ENCODE measurements at places on chromosomes 1 and 21.

- DNase-seq, result no peak
Measured at GRCh38 chr1:60924964-60925798, 157.2 kb upstream of the NFIA start.

GRCh38 chr21:42537106-42537742 lies 23.6 kb downstream of the SLC37A1 start:
- DNase-seq, result no peak

GRCh38 chr1:234780531-234781162 lies 170.7 kb upstream of the IRF2BP2 start:
- no peak for DNase-seq

DNA sequence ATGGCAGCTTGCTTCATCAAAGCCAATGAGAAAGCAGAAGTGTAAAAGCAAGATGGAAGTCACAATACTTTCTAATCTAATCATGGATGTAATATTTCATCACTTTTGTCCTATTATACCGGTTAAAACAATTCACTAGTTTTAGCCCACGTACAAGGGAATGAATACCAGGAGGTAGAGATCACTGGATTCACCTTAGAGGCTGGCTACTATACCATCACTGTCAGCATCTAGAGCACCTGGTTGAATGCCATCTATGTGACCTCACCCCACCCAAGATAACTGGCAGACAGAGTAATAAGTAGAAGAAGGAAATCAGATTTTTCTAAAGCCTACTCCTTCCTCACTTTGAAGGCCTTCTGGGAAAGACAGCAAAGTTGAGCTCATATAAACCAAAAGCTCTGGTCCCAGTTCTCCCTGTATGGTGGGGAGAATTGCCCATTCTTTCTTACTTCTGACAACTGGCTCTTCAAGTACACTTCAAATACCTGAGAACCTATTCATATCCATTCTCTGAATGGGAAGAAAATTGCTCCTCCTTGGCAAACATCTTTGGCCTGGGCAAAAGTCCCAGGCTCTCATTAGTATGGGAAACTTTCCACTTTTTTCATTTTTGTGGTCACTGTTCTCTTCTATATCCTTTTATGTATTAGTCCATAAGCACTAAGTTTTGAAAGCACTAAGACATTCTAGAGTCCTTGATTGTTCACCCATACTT lies 24.8 kb downstream of the HSD3B1 start:
- DNase-seq, result no peak

GRCh38 chr1:245748646-245749045 lies 593.9 kb downstream of the KIF26B start:
- DNase-seq, result no peak

DNA sequence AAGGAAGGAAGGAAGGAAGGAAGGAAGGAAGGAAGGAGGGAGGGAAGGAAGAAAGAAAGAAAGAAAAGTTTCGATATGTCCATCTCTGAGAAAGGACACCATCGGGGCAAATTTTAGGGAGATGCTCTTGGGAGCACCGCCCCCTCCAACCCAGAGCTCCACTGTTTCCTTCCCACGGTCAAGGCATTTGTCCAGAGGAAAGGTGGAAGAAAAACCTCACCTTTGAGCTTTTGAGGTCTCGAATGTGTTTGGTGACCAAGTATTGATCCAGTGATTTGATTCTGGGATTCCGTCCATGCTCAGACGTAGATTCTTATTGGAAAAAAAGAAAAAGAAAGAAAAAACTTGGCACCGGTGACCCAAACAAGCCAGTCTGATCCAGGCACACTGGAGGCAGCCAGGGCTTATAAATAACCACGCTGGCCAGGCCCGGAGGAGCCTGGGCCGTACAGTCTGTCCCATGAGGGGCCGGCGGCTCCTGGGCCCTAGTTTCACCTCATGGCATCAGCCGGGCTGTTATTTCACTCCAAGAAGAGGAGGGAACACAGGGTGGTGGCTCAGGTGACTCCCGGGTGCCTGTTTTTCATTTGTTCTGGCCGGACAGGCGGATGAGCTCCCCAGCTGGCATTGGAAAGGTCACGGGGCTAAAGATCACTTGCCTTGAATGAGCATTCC lies 36.1 kb upstream of the SLC25A33 start:
- no peak for DNase-seq

- DNase-seq, result no peak
Measured at GRCh38 chr1:7049913-7050625, 264.8 kb downstream of the CAMTA1 start.

GRCh38 chr21:30561264-30561895 lies at the start of gene KRTAP19-7:
Gene KRTAP19-7 (minus strand): TSS chr21:30561314. CDS start chr21:30561289, 25 bp downstream.
- no peak for DNase-seq

GRCh38 chr21:15090390-15090789 lies 25.6 kb upstream of the NRIP1 start:
- DNase-seq, result no peak

DNA sequence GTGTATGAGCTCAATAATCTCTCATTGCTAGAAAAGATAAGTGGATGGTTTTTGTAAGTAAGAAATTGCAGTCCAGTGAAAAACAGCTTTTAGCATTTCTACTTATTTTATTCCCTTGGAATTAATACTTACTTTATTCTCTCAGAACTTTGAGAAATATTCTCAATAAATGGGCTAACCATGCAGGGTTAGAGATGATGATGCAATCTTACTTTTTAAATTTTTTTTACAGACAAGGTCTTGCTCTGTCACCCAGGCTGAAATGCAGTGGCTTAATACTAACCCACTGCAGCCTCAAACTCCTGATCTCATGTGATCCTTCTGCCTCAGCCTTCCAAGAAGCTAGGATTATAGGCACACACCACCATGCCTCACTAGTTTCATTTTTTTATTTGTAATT lies 440.8 kb upstream of the ZP4 start:
- no peak for DNase-seq

Data from activated CD4-positive, alpha-beta T cell treated with anti-CD3 and anti-CD28 coated beads for 1 hour (primary cell).